ENCODE measurements at places on chromosomes 16 and 17. TPM values are rescaled to one million over a fixed set of nuclear protein-coding genes. Genes with fewer than 3 reads are reported as not detected.

- no peak for ATAC-seq
Measured at GRCh38 chr16:16869746-16870145, 490.8 kb downstream of the NPIPA7 start.

DNAH17 gene
- 0.12 TPM for total RNA-seq

DNA sequence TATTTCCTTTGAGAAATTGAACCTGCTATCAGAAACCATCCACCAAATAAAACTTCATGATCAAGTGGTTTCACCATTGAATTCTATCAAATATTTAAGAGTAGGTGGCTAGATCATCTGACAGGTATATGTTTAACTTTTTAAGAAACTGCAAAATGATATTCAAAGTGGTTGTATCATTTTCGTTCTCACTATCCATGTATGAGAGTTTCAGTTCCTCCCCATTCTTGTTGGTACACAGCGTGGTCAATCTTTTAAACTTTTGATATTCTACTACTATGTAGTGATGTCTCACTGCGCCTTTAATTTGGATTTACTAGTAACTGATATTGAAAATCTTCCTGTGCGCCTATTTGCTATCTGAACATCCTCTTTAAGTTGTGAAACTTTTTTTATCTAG, 163.7 kb downstream of the CYB561 start:
- ATAC-seq: no peak

TAT gene
- total RNA-seq: 0.24 TPM

GRCh38 chr17:47603830-47604597, 45.7 kb upstream of the KPNB1 start:
- ATAC-seq: no peak

DNA sequence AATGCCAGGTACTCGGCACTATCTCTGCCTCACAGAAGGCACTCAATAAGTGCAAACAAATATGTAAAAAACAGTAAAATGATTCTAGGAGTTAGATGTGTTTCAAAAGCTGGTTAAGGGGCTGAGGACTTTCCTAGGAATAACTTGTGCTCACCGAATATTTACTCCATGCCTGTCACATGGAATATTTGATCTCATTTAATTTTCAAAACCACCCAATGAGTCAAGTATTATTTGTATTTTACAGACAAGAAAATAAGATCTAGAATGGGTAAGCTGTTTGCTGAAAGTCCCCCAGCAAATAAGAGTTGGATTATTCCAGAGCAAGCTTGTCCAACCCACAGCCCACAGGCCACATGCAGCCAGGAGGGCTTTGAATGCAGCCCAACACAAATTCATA, 34.6 kb upstream of the LYRM9 start:
- no peak for ATAC-seq

DNA sequence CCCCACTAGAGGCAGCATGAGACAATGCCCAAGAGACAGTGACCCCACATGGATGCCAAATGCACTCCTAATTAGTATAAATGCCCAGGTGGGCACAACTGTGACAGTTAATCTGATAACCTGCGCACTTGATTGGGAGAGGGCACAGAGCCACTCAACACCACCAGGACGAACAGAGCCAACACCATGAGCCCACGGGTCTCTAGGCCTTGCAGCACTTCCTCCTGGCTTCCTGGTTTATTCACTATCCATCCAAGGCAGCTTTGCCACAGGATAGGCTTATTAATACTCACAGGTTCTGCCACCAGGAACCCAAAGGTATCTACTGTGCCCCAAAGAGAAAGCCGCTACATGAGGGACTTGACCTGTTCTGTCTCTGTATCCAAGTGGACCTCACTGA, 14.9 kb downstream of the AXIN2 start:
- no peak for ATAC-seq

GRCh38 chr16:82848013-82848412, 221.2 kb downstream of the CDH13 start:
- ATAC-seq: no peak

DNA sequence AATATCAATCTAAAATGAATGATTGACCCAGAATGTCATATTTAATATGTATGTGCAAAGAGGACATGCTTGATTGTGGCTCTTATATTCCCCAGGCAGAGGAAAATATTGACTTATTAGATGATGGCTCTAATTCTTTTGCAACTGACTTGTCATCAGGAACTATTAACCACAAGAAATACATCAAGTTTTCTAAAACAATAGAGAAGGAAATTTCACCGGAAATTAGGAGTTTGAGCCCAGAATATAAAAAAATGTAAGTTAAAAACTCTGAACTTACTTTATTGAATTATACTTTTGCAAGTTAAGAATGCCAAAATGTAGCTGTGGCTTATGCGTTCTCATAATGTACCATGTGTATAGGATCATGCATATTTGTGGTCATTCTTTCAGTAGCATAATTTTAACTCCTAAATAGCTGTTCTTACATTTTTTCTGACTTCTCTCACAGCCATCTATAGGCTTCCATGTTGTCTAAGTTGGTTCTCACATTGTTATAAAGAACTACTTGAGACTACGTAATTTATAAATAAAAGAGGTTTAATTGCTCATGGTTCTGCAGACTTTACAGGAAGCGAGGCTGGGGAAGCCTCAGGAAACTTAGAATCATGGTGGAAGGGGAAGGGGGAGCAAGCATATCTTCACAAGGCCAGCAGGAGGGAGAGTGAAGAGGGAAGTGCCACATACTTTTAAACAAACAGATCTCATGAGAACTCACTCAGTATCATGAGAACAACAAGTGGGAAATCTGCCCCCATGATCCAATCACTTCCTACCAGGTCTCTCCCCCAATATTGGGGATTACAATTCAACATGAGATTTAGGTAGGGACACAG, 11.6 kb downstream of the EFCAB13 start:
- ATAC-seq: no peak

GRCh38 chr17:29664743-29665480, 42.2 kb upstream of the CORO6 start:
- ATAC-seq: peak; percentile 89

KCNH6 gene
- not detected for total RNA-seq

GRCh38 chr17:8896641-8897635, 29.5 kb upstream of the PIK3R6 start:
- no peak for ATAC-seq

GRCh38 chr16:67470359-67470758, 10.6 kb downstream of the ATP6V0D1 start:
- ATAC-seq: no peak

DNA sequence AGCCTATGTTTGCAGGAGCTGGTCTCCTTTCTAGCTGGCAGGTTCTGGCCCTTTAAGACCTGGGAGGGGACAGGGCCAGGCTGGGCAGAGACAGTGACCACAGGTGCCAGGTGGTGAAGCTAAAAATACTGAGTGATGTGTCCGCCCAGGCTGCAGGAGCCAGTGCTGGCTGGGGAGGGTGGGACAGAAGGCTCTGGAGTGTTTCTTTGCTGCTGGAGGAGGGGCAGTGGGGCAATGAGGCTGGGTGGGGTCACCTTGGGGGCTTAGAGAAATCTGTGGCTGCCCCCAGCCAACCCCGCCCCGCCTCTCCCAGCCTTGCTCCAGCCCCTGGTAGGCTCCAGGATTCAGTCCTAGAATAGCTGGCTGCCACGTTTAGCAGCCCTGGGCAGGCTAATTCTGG, 30.4 kb upstream of the SBK1 start:
- no peak for ATAC-seq

DNA sequence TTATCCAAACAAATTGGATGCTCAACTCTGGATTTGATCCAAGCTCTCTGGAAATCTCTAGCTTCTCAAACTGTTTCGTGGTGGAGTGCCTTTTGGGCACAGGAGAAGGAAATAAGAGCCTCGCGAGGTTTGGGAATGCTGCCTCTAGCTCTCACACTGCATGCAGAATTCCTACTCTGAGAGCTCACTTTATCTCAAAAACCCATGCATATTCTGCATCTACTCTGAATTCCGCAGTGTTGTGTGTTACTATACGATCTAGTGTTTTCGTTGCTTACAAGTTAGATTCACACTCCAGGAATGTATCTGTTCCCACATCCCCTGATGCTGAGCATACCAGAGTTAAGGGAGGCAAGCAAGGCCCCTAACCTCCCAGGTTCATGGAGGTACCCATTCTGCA, 462.7 kb downstream of the WWOX start:
- ATAC-seq: no peak

CCL3 gene
- not detected for total RNA-seq

DNA sequence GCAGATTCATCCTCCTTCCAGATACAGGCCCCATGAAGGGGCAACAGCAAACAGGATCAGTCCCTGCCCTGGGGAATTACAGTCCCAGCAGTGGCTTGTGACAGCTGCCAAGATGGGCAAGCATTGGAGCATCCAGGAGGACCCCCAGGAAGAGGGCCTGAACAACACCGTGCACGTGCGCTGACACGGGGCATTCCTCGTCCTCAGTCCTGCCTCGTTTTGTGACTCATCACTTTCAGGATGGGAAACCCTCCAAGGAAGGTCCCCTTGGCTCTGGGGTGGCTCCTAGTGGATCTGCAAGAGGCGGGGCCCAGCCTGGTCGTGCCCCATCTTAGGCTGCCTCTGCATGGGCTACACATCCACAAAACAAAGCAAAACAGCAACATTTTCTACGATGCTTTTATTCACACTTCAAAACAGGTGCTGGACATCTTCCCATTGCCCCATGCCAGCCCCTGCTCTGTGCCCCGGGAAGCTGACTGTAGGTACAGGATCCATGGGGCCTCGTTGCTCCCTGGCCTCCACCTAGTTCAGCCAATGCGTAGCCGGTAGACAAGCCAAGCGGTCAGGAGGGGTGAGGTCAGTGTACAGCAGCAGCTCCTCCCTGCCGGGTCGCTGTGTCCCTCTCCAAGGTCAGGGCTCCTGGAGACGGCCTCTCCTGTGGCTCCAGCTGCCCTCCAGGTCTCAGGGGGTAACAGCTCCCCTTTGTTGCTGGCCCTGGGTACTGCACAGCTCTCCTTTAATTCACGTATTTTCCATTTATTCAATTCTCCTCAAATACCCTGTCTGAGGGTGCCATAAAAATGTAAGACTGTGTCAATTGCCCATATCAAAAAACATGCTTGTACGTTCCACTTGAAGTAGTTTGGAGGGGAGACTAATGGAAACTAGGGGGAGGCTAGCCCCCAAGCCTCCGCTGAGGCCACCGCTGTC, 32.2 kb downstream of the ACTG1 start:
- no peak for ATAC-seq

TUFM gene
- total RNA-seq: 137 TPM

KRTAP4-5 gene
- not detected for total RNA-seq
